ENCODE measurements at places on chromosomes 1 and 21. TPM values are rescaled to one million over a fixed set of nuclear protein-coding genes. Genes with fewer than 3 reads are reported as not detected.

The OR2L13 gene
- total RNA-seq = not detected

The LORICRIN gene
- not detected for total RNA-seq

The C1orf21 gene
- total RNA-seq = 9.5 TPM

The PTAFR gene
- 0.23 TPM for total RNA-seq

The OR2L2 gene
- total RNA-seq = 0.02 TPM

The LCA5L gene
- total RNA-seq = 1.8 TPM

The WDR64 gene
- not detected for total RNA-seq

The USH2A gene
- total RNA-seq = not detected

The CALML6 gene
- total RNA-seq = 0.24 TPM

The RGS2 gene
- 27.4 TPM for total RNA-seq

The TRIM45 gene
- total RNA-seq = 1.7 TPM

The SLC30A10 gene
- not detected for total RNA-seq

The ZNF691 gene
- 5.8 TPM for total RNA-seq

The KRTAP19-3 gene
- not detected for total RNA-seq

The OR10Z1 gene
- total RNA-seq = not detected

The SPRR2F gene
- not detected for total RNA-seq

The NEGR1 gene
- total RNA-seq = not detected

The PROK1 gene
- not detected for total RNA-seq

The MMP23B gene
- 0.51 TPM for total RNA-seq

The WLS gene
- 17.7 TPM for total RNA-seq

The ST3GAL3 gene
- 2.0 TPM for total RNA-seq

The PLA2G2F gene
- not detected for total RNA-seq

The EDN2 gene
- 4.7 TPM for total RNA-seq

The RAB42 gene
- 1.9 TPM for total RNA-seq
